AG04449 (cell line): ENCODE measurements at places on chromosomes 2 and 18.

DNA sequence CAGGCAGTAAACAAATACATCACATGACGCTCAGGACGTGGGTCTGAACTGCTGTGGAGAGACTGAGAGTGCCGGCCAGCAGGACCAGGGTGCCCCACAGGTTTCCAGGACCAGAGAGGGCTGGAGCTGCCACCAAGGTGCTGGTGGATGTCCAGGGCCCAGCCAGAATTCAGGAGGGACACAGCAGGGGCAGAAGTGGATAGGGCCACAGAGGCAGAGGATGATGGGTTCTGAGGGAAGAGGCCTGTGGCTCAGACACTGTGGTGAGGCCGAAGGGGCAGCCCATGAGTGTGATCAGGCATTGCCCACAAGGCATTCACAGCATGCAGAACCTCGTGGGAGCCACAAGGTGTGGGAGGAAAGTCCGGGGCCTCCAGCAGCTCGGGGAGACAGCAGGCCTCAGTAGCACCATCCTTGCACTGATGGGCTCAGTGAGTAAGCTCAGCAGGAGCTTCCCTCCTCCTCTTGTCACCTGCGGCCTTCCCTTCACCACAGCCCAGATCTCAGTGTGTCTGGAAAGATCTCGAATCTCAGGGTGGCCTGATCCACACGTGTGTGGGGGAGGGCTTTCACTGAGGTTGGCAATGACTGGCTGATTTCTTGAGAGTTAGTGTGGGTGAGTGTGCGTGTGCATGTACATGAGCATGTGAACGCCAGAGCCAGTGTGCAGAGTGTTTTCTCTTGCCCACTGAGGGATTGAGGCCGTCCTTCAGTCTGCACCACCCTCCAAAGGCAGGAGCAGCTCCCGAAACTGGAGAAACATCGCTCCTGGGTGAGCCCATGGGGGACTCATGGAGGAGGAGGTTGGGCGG, 181.8 kb upstream of the RAB6C start:
- no peak for DNase-seq

GRCh38 chr18:65436430-65436829, 314.4 kb upstream of the CDH7 start:
- DNase-seq, result no peak

GRCh38 chr2:46164529-46165301, 132.5 kb upstream of the EPAS1 start:
- peak; percentile 89 for DNase-seq

DNA sequence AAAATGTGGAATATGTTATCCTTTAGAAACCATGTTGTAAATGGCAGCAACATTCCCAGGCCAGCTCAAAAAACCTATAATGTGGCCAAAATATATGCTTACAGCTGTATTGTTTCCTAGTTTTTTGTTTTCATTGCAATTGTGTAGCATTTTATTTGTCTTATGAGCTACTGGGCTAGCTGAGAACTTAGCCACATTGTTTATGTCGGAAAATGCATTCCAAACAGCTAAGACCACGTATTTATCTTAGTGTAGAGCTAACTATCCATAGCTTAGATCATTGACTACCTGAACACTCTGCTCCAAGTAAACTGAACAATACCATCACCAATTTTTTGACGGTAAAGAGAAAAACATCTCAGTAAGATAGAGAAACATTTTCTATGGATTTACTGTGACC, 38.4 kb downstream of the METAP1D start:
- no peak for DNase-seq

GRCh38 chr2:217691516-217691915, 311.3 kb downstream of the TNS1 start:
- no peak for DNase-seq

DNA sequence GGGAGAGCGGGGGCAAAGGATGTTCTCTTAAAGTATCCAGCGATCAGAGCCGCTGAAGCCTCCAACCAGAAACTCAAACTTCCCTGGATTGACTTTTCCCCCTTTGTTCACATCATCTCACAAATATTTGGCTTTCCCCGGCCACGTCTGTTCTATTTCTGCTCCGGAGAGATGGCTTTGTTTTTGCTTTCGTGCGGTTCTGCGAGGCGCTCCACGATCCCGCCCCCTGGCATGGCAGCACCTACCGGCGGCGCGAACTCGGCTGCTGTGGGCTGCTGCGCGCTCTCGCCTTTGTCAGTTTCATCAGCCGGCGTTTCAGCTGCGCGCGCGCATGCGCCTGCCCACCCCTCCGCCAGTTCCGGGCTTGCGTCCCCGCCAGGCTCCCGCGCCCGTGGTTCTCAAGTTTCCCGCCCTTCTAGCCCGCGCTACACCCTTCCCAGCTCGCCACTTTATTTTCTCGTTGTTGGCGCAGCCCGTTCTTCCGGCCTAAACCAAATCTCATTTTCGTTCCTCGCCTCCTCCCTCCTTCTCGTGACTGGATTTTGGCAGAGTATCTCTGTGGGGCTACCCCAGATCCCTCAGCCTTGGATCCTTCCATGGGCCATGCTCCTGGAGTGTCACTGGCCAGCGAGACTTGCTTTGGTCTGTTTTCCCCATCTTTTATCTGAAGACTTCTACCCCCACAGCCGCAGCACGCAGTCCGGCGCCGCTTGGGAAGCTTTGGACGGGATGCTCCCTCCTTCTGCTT, 98.0 kb downstream of the INSIG2 start:
- DNase-seq, result peak; percentile 17

DNA sequence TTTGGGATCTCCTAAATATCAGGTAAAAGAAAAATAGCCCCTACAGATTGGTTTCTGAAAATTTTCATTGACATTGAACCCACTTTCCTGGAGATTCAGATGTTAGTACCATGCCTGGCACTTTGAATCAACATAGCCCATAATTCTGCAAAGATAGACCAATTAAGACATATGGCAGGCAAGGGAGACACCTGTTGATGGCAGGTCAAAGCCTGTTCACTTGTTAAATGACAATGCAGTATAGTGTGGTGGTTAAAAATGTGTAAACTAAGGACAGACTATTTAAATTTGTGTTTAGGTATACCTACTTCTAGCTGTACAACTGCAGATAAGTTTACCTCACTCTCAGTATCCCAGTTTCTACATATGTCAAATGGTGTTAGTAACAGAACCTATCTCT, 178.1 kb upstream of the MMADHC start:
- no peak for DNase-seq

DNA sequence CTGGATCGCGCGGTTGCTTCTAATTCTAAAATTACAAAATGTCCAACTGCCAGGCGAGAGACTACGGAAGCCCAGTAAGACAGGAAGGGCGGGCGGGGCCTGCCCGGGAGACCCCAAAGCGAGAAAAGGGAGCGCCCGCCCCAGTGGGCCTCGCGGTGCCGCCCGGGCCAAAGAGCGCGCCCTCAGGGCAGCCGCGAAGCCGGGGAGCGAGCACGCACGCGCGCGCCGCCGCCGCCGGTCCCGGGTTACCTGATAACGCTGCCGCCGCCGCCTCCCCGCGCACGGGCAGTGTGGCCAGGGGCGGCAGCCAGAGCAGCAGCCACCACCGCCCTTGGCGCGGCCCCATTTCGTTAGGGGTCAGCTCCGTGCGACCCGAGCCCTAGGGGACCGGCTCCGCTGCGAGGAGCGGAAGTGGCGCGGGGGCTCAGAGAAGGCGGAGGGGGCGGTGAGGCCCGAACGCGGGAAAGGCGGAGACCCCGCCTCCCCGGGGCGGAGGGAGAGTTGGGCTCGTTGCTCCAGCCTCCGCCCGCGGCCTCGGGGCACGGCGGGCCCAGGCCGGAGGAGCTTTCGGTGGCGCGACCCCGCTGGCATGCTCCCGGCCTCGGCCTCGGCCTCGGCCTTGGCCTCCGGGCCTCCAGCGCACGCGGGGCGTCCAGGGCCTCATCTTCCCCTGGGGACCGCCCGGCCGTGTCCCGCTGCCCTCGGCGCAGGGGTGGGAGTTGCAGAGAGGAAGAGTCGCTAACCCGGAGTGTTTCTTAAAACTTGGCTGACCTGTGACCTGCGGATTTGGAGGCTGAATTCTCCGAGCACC, at the start of gene NEMP2:
Gene NEMP2 (minus strand): TSS at position 413 of the 811 bp plus-strand sequence. CDS start 67 bp downstream, at position 346.
- no peak for DNase-seq

GRCh38 chr2:150438041-150438440, 49.4 kb downstream of the RND3 start:
- no peak for DNase-seq

- no peak for DNase-seq
Observed at GRCh38 chr2:201852878-201853415, 46.6 kb downstream of the CDK15 start.

DNA sequence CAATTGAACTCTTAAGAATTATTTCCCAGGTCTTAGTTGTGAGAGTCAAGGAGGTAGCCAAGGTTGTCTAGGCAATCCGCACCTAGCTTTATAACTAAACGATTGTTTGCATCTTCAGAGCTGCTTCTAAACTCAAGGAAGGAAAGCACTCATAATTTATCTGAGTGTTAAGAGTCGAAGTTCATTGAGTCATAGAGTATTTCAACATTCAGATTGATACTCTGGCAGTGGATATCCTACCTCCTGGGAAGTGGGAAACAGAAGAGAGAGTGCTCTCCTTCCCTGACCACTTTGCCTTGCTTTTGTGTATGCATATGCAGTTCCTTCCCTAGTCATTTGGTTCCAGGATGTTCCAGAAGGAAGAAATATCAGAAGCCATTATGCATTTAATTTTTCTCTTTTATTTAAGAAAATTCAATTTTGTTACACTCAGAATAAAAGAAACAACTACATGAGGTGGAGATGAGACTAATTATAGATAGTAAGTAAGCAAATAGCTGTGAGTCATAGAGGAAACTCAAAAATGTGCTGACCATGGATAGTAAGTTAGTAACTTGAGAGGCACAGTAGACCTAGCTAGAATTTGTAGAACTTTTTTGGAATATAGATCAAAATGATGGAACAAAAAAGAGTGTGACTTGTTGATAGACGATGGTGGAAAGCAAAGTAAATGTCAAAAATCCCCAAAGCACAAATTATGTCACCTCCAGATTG, 35.4 kb upstream of the FSHR start:
- DNase-seq, result no peak

DNA sequence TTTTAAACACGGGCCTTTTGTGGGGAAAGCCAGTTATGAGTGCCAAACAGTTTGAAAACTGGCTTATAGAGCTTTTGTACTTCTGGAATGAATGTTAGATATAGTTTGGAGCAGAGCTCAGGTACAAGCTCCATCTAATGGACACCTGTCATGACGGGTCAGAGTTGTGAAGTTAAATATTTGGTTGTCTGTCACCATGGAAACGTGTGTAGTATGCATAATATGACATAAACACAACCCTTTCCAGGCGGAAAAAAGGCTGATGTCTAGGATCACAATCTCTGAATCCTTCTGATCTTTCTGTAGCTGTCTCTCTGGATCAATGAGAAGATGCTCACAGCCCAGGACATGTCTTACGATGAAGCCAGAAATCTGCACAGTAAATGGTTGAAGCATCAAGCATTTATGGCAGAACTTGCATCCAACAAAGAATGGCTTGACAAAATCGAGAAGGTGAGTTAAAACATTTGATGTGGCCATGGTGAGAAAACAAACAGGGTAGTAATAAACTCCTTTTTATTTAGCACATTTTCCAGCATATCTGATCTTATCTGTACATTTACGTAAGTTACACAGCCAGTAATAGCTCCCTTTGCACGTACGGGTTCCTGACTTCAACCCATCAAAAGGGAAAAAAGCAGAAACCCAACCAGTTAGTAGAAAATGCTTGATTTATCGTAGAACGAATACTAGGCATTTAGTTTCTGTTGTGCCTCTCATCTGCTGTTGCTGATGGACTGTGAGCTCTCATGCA, 80.6 kb upstream of the EML6 start:
- no peak for DNase-seq

- peak; percentile 36 for DNase-seq
Observed at GRCh38 chr18:62784966-62785413, 69.6 kb downstream of the PHLPP1 start.

DNA sequence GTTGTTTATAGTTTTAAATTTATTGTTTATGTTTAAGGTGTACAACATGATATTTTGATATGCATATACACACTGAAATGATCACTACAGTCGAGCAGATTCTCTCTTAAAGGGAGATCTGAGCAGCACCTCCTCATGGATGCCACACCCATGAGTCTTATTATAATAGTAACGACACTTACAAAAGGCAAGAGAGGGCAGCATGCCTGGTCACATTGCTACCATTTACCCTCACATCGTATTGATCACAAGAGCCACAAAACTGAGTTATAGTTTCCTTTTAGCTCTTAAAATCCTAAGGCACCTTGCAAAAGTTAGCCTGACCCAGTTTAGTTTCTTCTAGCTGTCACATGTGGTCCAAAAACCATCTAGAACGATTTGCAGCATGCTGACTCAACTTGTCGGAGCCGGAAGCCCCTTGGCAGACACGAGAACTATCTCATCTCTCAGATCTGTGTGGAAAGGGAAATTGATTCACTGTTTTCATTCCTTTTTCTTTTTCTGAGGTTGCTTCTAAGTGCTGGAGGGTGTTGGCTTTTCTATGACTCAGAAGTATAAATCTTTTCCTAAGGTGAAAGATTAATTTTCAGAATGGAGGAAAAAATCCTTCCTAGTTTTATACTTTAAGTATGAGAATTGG, 85.3 kb downstream of the CDC42EP3 start:
- peak; percentile 85 for DNase-seq

DNA sequence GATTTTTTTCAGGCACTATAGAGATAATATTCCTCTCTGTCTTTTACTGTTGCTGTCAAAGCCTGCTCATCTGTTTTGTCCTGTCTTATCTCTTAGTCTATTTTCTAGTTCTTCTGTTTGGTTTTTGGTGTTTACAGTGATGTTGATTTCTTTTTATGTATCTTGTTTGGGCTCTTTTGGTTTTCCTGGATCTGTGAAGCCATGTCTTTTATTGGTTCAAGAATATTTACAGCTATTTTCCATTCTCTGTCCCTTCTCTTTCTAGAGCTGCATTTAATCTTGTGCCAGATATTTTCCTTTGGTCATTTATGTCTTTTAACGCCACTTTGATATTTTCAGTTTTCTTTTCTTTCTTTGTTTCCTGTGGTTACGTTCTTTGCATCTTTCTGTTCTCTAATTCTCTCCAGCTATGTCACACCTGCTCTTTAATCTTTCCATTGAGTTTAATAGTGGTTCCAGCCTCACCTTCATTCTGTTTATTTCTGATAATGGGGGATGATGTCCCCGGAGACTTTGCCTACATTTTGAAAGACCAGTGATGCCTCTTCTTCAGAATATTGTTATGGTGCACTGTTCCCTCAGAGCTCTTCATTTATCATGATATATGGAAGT, 32.0 kb downstream of the SMCHD1 start:
- DNase-seq, result no peak

DNA sequence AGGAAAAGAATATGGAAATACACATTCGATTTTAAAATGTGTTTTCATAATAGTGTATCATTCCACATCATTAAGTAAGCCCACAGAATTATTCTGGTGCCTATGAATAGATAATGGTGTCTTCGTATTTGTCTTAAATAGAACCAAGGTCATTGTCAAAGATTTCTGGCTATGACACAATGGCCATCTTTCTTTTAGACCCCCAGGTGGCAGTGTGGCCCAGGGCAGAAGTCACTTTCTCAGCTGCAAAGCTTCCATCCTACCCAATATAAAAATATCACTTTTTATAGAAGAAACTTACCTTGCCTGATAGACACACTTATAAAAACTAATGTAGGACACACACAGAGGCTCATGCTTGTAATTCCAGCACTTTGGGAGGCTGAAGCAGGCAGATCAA, 57.5 kb downstream of the ZRANB3 start:
- DNase-seq, result no peak
